PC-3 (cell line): ENCODE measurements at places on chromosomes 1 and 21. TPM values are rescaled to one million over a fixed set of nuclear protein-coding genes. Genes with fewer than 3 reads are reported as not detected.

- no peak for DNase-seq
These were observed 842.9 kb upstream of the ADGRL4 start for GRCh38 chr1:79849388-79849787.

Gene SELE
- total RNA-seq: 0.17 TPM in 1 of 2 replicates, not detected in the other

DNA sequence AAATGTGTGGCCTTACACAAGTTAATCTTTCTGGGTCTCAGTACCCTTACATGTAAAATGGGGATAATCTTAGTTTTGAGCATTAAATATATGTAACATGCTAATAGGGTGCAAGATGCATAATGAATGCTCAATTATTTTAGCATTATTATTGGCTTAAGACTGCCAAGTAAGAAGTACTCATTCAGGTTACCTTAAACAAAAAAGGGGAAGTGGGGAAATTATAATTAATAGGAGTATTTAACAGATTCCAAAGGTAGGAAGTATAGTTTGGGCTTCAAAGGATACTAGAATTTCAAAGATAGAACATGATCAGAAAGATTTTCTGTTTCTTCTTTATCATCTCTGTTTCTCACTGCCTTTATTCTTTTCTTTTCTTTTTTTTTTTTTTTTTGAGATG lies 5.8 kb upstream of the CFAP126 start:
- DNase-seq: no peak

- no peak for DNase-seq
These were observed 125.8 kb downstream of the CTH start for GRCh38 chr1:70536708-70537366.

DNA sequence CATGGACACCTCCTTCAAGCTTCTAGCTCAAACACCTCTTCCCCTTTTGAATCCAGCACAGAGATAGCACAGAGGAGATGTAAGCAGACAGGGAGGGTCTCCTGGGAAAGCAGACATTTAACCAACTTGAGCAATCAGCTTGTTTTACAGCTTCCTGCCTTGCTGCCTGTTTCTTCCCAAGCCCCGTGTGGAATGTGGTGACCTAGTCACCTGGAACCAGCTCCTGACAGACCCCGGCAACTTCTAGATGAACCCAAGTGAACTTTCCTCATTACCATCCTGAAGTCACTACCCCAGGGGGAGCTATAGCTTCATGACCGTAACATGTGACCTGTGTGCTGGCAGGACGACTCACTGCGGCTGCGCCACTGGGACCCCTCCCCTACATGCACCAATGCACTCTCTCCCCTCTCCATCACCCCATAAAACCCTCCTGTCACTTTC lies 24.1 kb upstream of the TTF2 start:
- DNase-seq: no peak

- peak; percentile 2 for DNase-seq
These were observed 7.7 kb upstream of the DMBX1 start for GRCh38 chr1:46481961-46482360.

Gene DEDD
- total RNA-seq: 23.4 and 39.2 TPM in 2 replicates

Gene OBSCN
- 29.1 and 42.7 TPM in 2 replicates for total RNA-seq

Gene WNT3A
- total RNA-seq: 1.0 and 1.5 TPM in 2 replicates

GRCh38 chr1:5961601-5962000 lies 30.6 kb downstream of the NPHP4 start:
- no peak for DNase-seq

DNA sequence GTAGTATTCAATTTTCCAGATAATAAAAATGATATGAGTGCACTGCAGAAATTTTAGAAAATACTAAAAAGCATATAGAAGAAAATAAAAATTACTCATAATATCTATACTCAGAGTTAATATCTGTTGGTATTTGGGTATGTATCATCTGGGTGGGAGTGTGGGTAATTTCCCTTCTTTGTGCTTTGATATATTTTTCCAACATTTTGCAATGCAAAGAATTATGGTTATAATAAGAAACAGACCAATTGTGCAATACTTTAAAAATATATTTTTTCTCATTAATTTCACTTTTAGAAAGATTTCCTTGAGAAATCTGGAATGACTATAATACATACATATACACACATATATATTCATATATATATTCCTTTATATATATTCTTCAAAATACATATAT lies 665.7 kb downstream of the ADGRL2 start:
- no peak for DNase-seq

DNA sequence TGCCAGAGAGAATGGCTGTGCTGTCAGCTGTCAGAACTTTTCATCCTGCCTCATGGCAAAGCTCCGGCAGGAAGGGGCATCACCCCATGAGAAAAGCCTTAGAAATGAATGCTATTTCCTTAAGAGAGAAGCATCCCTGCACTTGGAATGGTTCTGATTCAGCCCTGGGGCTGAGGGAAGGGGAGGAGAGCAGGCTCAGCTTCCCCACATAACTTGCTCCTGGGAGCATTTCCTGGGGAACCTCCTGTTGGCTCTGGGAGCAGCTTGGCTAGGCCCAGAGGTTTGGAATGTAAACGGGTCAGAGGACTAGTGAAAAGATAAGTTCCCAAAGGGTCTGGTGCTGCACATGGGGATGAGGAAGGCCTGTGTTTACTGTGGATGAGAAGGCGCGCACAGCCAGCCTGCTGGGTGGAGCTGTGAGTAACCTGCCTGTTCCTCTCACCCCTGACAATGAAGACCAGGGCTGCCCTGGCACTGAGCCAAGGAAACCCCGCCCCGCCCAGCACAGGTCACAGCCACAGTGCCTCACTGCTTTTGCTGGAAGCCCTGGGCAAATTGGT lies 5.0 kb downstream of the PRELP start:
- DNase-seq: peak; percentile 94

DNA sequence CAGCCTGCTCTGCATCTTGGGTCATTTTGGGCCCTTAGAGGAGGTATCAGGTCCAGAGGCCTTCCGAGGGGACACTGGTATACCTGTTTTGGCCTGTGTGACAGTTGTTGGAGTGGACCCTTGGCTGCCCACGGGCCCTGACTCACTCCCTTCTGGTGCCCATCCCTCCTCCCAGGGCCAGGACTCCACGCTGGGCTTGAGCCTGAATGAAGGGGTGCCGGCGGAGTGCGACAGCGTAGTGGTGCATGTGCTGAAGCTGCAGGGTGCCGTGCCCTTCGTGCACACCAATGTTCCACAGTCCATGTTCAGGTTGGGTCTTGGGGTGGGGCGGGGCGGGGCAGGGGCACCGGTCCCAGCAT lies 11.1 kb downstream of the FAAH start:
- no peak for DNase-seq

DNA sequence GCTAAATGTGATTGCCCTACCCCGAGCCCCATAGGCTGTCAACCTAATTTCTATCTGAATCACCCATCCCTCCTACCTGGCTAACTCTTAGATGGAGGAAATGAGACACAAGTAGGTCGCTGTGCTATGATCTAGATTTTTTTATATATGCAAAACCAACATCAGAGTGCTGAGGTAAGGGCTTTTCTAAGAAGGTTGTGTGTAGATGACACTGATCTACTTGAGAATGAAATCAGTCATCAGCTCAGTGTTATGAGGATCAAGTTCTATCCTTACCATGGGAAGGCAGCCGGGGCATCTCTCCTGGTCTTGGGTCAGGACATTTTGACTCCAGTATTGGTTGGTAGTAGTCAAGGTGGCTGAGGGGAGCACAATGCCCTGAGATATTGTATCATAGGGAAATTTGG lies 23.6 kb downstream of the SLAMF1 start:
- DNase-seq: no peak

GRCh38 chr1:216710598-216711333 lies 12.5 kb downstream of the ESRRG start:
- DNase-seq: no peak

- no peak for DNase-seq
These were observed 6.4 kb downstream of the RORC start for GRCh38 chr1:151825204-151825603.

Gene NMNAT2
- total RNA-seq: 6.0 and 6.6 TPM in 2 replicates

- DNase-seq: peak; percentile 91
These were observed 3.7 kb upstream of the PADI4 start for GRCh38 chr1:17304151-17304825.

Gene CACYBP
- total RNA-seq: 342 and 498 TPM in 2 replicates

GRCh38 chr1:244316407-244316806 lies 135.3 kb downstream of the ADSS2 start:
- no peak for DNase-seq
